Aorta (tissue), 5 donors: ENCODE measurements at places on chromosomes 7 and 10. TPM values are rescaled to one million over a fixed set of nuclear protein-coding genes. Genes with fewer than 3 reads are reported as not detected.

The ITGA8 gene
- 516 TPM for total RNA-seq

The LIPM gene
- total RNA-seq, result not detected

- DNase-seq, result no peak
Measured at GRCh38 chr10:123551259-123551658, 114.9 kb upstream of the GPR26 start.

DNA sequence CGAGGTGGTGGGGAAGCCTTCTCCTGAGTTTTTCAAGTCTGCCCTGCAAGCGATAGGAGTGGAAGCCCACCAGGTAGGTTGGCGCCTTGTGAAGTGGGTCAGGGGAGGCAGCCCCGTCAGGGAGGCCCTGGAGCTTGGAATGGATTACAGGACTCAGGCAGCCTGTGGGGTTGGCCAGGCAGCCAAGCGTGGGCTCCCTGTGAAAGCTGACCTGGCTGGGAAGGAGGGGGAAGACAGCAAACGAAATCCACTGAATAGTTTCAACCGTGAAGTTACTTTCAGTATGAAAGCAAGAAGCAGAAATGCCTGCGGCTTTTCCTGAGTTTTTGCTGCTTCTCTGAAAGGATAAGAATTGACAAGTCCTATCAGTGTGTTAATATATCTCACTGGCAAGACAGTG, 36.4 kb downstream of the LHPP start:
- DNase-seq, result no peak

DNA sequence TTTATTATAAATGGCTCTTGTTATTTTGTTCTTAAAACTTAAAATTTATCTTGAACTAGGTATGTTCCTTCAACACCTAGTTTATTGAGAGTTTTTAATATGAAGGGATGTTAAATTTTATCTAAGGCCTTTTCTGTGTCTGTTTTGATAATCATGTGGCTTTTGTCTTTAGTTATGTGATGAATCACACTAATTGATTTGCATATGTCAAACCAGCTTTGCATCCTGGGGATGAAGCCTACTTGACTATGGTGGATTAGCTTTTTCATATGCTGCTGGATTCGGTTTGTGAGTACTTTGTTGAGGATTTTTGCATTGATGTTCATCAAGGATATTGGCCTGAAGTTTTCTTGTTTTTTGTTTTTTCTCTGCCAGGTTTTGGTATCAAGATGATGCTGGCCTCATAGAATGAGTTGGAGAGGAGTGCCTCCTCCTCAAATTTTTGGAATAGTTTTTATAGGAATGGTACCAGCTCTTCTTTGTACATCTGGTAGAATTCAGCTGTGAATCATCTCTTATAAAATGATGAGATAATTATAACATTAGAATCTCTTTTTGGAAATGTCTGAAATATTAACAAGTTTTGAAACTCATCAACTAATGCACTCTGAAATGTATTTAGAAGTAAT, 78.7 kb upstream of the AGR3 start:
- no peak for DNase-seq

DNA sequence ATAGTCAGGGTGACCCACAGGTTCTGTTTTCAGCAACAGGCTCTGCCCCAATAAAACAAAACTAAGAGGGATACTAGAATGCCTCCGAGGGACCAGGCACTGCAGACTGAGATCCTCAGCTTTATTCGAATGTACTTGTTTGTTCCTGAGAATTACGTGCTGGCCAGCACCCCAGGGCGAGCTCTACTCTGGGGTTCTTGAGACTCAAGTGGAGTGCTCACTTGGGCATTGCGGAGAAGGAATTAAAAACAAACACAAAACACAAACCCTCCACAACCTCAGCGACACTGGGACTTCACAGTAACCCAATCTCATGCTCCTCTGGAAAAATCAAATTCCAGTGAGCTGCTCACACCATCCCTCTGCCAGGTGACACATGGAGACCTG, 250.7 kb downstream of the TNS3 start:
- no peak for DNase-seq

GRCh38 chr10:43839973-43840372, 191.3 kb upstream of the ZNF32 start:
- DNase-seq, result no peak

DNA sequence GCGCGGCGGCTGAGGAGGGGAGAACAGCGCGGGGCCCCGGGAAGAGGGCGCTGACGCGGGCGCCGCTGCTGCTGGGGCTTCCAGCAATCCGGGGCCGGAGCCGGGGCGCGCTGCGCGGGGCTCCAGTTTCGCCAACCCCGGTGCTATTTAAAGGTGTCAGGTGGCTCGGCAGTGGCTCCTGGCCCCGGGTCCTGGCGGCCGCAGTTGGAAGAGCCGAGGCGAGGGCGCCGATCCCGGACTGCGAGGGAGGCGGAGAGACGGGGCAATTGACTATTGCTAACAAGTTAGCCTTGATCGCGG, 347 bp downstream of the LBX1 start:
- DNase-seq, result no peak
